NCI-H1048 (cell line): ENCODE measurements at places on chromosomes 4 and X.
A peak's percentile ranks its signal among the peaks of the same experiment; 100 is the strongest.

GRCh38 chr4:140260227-140260626 lies 106.2 kb upstream of the MAML3 start:
- DNase-seq, result no peak

DNA sequence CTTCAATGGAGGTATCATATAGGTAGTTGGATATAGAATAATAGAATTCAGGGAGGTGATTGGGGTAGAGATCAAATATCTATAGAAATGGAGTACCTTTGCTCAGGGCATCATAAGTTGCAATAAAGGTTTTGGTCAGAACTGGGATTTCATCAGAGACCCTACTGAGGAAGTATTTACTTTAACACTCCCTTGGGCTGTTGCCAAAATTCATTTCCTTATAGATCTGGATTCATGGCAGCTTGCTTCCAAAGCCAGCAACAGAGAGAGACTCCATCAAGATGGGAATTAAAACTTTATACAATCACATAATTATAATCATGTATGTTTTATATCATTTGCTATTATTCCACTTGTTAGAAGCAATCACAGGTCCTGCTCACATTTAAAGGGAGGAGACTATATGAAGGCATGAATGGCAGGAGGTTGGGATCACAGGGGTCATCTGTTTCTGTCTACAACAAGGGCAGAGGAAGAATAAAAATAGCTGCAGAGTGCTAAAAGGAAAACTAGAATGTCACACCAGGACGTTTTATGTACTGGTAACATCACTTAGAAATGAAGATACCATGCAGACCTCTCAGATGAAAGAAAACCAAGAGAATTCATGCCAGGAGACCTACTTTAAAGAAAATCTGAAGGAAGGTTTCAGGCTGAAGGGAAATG lies 902.1 kb upstream of the LCORL start:
- no peak for DNase-seq

- DNase-seq, result peak; percentile 58
These were observed 223.1 kb upstream of the FAT1 start for GRCh38 chr4:186946682-186947294.

DNA sequence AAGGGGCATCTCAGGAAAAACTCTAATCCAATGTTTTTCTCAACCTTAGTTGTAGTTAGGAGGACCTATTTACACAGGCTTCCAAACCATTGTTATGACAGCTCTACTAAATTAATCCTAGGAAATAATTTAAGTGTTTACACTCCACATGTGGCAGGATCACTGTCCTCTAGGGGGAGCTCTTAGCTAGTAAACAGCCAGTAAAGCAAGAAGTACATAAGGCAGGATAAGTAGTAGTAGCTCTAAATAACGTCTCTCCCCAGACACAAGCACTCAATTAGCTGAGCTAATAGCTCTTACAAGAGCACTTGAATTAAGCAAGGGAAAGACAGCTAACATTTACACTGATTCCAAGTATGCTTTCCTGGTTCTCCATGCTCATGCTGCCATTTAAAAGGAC lies 37.3 kb downstream of the NUDT11 start:
- DNase-seq, result no peak

DNA sequence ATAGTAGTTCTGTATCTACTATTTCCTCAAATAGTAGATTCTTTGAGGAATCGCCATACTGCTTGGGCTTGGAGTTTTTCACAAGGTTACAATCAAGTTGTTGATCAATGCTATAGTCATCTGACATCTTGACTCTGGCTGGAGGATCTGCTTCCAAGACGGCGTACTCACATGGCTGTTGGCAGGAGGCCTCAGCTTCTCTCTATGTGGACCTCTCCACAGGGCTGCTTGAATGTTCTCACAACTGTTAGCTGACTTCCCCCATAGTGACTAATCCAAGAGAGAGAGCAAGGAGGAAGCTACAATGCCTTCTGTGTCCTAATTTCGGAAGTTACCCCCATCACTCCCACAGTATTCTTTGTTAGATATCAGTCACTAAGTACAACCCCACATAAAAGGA lies 10.3 kb downstream of the EGFL6 start:
- DNase-seq, result no peak

- no peak for DNase-seq
These were observed 130.7 kb downstream of the ADAM29 start for GRCh38 chr4:175048906-175049305.

DNA sequence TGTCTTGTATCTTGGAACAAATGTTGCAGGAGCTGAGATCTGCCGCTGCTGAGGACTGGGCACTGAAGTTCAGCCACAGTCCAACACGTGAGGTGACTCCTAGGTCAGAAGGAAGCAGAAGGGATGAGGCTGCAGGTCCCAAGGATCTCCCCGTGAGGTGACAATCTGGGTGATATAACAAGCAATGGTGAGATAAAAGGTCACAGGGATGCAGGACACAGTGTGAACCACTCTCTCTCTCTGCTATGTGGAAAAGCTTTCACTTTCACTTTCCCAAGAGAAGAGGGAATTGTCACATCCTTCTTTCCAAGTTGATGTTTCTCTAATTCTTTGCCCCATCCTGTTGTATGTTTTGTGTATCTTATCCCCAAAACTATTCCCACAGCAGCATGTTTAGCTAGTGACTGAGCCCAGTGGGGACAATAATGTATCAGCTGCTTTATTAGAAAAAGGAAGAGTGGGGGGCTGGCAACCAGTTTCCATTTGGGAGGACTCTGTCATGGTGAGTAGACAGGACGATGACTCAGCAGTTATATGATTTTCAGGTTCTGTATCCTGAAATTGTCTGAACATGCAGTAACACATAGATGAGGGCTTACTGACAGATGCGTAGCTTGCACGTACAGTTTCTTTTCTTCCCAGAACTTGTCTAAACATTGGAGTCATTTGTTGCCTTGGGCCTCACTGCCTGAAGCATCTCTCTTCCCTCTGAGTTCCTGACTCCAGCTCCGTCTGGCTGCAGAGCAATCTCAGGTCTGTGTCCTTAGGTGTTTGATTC lies 1415.8 kb upstream of the TENM3 start:
- DNase-seq, result no peak

DNA sequence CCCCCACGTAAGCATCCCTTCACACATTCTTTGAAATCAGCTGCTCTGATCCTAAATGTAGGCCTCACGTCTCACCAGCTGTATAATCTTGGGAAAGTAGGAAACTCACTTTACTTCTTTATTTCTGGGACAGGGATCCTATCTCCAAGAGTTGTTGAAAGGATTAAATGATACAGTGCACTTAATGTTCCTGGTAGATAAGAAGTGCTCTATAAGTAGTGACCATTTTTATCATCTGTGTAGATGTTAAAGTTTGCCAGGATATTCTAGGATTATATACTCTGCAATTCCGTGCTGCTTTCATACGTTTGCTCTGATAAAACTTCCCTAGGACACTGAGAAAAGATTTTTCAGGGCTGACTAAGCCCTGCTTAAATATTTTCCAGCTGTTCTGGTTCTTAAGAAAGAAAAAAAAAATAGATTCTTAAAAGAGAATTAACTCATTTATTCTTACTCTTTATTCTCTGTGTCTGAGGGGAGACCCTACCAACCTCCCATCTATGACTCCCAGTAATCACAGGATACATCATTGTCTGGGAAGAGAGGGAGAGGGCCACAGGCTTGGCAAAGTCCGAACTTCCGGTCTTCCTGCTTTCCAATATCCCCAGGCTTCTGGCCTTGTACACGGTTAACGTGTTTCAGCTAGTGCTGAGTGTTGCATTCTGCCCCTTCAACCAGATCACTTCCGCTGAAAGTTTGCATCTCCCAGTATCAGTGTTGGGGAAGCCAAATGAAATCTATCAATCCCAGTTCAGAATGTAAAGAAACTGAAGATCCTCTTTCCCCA lies 269.2 kb downstream of the TRIML1 start:
- no peak for DNase-seq

GRCh38 chr4:126705266-126705665 lies 927.5 kb upstream of the INTU start:
- no peak for DNase-seq

- no peak for DNase-seq
These were observed 32.9 kb downstream of the NIPAL1 start for GRCh38 chr4:48049483-48049882.

DNA sequence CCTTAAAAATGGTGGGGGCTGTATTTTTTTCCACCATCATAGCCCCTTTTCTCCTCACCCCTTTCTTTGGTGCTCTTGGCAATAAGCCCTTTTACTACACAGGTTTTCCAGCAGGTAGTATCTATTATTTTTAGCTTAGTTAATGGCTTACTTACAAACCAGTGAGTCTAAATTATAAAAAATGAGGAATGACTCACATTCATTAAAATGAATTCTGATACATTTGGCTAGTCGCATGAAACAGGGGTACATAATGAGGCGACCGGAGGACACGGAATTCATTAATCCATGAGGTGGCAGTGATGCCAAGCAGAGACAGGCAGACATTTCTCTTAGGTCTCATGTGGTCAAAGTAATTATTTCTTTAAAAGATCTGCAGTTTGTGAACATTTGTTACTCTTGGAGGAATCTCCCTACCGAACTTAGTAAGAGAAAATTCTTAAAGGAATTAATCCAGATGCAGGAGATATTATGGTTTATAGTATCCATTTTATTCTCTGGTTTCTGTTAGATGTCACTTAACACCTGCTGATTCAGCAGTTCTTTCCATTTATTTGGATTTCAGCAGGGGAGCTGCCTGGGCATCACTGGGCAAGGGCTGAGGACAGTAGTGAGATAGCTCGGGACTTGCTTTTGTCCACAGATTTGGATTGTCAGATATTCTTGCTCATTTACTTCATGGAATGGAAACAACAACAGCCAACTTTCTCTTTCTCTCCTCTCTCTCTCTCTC lies 575.0 kb upstream of the NR3C2 start:
- no peak for DNase-seq

- DNase-seq, result no peak
These were observed 24.3 kb downstream of the CXCL13 start for GRCh38 chr4:77629885-77630284.

DNA sequence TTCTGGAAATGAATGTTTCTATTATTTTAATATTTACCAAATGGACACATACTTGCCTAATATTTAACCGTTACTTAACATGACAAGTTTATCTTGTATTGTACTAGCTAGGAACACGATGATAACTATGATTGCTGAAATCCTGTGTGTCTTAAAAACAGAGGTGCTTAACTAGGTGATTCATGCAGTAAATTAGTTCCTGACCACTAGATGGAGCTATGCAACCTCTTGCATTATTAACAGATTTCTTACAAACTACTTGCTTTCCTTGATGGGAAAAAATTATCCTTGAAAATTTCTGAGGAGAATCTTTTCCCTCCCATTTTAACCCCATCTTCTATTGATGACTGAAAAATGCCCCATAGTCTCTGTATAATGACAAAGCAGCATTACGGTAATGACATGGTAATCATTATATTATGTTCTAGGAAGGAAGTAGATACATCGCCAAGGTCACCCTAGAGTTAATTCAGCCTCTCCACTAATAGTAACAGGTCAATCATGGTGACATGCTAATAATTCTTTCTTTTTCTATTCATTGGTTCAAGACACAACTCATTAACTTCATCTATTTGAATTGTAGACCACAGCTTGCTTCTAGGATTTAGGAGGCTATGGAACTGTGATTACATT lies 844.2 kb downstream of the RAPGEF2 start:
- peak; percentile 18 for DNase-seq

DNA sequence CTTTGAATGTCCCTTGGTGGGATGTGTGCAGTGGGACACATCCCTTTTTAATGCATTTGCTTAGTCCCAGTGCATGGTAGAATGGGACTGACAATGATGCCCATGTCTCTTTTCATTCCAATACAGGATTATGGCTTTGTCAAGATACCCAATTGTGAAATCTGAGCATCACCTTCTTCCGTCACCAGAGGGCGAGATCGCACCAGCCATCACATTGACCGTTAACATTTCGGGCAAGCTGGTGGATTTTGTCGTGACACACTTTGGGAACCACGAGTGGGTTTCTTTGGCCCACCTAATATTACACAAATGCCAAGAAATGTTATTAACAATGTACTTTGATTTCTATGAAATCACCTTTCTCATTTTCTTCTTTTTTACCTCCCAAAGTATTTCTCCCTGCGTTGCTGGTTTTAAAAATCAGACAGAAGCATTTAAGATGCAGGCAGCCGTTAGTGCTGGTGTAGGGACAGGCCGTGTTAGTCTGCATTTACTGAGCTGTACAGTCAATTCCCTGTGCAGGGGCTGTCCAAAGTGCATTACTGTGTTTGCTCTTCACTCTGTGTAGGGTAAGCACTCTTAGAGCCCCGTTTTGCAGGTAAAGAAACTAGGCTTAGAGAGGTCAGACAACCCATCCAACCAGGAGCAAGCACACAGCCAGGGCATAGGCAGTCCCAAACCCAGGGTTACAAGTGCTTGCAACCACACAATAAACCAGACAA lies 46.5 kb downstream of the CWH43 start:
- no peak for DNase-seq

DNA sequence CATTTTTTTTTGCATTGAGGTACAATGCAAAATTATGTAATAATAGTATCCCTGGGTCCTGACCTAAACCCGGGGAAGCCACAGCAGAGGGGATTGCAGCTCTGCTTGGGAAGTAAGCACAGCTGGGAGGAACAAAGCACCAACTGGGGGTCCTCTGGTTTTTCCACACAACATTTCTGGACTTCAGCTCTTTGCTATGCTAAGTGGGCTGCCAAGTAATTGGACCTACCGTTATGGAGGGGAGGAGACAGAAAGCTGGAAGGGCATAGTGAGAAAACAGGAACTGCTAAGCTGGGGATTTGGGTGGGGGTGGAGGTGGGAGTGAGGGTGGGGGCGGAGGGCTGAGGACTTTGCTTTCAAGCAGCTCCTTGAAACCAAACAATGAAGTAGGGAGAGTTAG lies 183.3 kb downstream of the ZIC3 start:
- no peak for DNase-seq

DNA sequence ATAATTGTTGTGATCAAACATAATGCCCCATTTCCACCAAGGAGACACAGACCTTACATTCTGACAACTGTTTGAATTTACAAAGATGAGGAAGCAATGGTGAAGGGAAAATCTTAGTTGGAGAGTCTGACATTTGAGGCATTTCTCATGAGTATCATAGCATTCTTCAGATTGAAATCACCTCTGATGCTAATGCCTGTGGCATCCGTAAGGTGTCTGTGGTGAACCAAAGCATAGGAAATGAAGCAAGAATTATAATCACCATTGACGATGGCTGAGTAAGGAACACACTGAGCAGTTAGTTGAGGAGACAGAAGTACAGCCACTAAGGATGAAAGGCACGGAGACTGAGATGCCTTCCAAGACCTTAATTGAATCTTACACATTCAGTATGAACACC lies 575.7 kb downstream of the TRIML1 start:
- DNase-seq, result no peak

DNA sequence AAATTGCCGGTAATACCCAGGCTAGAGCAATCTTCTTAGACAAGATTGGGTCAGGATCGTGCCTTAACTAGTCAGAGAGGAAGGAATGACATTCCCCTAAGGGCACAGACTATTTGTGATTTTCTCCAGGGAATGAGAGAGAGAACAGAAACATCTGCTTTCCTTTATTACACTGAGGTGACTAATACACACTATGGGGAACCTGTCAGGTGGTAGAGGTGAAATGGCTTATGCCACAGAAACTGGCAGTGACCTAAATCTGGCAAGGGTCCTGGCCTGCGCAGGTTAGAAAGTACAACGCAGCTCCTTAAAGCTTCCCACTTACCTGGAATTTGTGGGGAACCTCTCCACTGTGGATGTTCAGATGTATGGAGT lies 16.6 kb upstream of the HPGD start:
- no peak for DNase-seq

- DNase-seq, result no peak
These were observed 148.4 kb upstream of the VCX3A start for GRCh38 chrX:6683353-6683752.

GRCh38 chr4:139535871-139536234 lies 20.2 kb downstream of the SETD7 start:
- no peak for DNase-seq

- DNase-seq, result no peak
These were observed 29.9 kb downstream of the DOK7 start for GRCh38 chr4:3492741-3493719.
